ENCODE measurements at places on chromosomes 6 and 20.

DNA sequence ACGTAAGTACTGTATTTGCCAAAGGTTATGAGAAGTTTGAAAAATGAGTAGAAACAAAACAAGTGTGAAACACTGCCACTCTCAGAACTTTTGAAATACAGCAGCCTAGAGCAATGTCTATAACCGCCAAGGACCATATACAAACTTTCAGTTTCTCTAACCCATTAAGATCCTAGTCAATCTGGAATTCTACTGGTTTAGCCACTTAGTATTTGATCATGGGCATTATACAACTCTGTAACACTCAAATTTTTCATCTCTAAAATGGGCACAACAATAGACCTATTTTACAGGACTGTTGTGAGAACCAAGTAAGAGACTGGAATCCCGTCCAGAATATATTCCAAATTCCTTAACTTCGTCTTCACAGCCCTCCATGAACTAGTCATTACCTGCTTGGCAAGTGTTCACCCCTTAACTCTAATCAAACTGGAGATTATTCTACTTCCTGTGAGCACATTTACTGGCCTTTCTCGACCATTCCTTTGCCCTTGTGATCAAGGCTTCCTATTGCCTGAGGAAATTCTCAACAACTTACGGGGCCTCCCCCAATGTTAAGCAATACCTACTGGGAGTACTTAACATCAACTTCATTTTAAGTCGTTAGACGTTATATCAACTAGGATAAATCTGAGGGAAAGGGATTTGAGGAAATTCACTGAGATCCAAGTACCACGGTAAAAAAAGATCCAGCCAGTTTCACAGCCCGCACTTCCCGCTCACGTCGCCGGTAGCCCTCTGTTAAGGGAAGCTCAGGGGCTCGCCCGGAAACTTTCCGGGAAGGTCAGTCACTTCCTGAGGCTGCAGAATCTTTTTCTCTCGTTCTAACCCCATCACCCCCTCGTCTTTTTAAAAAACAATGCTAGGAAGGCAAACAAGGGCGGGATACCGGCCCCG, 1.1 kb downstream of the EIF2S2 start:
- peak; percentile 55 for DNase-seq

DNA sequence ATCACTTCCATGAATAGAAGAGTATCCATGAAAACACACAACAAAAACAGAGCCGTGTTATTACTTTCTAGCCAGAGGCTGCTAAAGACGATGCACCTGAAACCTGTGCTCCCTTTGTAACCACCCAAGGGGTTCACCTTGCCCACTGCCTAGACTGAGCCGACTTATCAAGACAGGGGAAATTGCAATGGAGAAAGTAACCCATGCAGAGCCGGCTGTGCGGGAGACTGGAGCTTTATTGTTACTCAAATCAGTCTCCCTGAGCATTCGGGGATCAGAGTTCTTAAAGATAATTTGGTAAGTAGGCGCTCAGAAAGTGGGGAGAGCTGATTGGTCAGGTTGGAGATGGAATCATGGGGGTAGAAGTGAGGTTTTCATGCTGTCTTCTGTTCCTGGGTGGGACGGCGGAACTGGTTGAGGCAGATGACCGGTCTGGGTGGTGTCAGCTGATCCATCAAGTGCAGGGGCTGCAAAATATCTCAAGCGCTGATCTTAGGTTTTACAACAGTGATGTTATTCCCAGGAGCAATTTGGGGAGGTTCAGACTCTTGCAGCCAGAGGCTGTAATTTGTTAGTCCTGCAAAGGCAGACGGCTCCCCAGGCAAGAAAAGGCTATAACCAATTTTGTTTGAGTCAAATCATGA, 366.6 kb downstream of the PREX1 start:
- DNase-seq = no peak

GRCh38 chr6:119350202-119350951, 816 bp upstream of the MAN1A1 start:
- no peak for DNase-seq

DNA sequence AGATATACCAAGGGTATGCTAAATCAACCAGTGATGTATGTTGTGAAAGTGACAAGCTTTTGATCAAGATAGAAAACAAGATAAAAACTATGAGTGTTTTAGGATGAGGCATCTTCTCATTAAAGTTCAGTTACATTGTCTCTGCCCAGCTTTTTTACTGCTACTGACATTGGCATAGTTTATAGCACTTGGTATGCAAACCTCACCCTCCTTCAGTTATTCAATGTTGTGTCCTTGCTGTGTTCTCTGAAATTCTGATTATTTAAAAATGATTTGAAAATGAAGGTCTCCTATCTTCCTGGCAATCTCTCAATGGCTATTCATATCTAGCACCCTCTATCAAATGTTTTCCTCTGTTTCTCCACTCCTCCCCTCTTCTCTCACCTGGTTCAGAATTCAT, 6.7 kb upstream of the MYLIP start:
- DNase-seq = no peak

DNA sequence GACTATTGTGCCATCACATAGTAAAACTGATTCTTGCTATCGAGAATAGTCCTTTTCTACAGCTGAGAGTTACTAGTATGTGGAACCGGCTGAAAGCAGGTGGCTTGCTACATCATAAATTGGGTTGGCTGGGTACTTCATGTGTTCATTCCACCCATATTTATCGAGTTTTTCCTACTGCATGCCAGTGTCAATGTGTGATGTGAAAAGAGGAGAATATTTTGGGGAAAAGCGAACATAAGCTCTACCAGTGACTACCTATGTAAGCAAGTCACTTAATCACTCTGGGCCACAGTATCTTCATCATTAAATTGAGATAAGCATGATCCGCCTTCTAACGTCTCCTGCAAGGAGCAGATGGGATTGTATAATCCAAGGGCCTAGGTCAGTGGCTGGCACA, 61.0 kb downstream of the TSHZ2 start:
- no peak for DNase-seq

GRCh38 chr6:170251776-170252571, 38.9 kb downstream of the DLL1 start:
- no peak for DNase-seq

GRCh38 chr6:32152769-32153563, 975 bp upstream of the PPT2 start:
- no peak for DNase-seq

DNA sequence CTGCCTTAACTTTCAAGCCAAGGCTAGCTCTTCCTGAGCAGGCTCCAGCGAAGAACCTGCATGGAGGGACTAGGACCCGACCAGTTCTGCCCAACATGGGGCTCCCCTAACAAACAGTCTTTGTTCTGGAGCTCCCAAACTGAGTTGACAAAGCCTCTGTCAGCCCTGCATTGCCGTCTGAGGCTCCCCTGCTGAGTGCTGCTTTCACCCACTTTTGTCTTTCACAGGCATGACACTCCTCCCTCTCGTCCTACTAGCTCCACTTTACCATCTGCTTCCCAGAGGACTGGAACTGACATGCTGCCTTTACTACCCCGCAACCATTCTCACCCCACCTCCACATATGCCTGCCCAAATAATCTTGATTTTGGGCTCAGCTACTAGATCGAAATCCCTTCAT, 45.1 kb upstream of the B4GALT5 start:
- DNase-seq = no peak

DNA sequence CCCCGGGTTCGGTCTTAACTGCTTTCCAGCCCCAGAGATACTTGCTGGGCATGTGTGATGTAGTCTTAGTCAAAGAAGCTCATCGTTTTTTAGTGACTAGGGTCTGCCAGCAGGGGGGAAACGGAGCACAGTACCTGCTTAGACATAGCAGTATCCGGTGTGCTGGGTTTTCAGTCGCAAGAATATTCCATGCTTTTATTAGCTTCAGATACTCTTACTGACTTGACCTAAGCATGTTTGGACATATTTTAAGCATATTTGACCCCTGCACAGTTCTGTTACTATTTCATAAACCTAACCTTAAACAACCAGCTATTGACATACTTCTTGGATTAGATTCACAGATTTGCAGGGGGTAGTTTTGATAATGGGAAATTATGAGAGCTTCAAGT, 3.0 kb downstream of the E2F3 start:
- peak; percentile 72 for DNase-seq

- DNase-seq = no peak
Measured at GRCh38 chr20:63574829-63575743, 1.0 kb upstream of the HELZ2 start.

GRCh38 chr6:33799454-33800113, 4.2 kb downstream of the MLN start:
- no peak for DNase-seq

DNA sequence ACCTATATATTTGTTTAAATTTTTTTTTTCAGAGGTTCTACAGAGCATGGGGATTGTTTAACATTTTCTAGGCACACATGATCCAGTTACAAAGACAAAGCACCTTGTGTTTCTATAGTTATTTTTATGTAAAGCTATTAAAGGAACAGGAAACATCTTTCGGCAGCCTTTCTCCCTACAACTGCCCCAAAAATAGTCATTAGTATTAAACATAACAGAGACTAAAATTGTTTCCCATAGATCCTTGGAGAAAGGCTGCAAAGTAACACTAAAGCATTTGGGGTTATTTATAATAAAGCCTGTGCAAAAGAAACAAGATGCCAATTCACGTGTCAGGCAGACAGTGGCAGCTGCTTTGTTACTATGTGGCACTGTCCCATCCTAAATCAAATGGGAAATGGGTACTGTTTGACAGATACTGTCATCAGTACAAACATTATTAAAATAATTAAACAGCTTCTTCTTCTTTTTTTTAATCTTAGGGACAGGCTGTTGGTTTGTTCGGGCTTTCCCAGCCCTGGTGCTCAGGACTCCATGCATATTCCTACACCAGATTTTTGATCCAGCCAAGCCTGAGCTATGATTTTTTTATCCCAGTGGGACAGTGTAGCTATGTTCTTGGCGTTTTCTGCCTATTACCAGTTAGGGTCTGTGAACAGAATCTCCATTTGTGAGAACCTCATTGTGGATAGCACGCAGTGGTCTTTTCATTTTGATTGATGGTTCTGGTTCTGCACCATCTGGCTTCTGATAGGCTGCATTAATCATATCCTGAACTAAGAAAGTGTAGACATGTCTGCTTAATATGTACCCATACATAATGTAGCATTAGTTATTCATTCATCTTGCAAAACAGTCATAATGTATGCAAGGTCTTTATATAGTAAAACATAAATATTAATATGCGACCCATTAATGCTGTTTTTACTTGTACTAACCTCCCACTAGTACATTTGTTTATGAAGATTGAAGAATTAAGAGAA, 460.4 kb upstream of the SOX4 start:
- no peak for DNase-seq

DNA sequence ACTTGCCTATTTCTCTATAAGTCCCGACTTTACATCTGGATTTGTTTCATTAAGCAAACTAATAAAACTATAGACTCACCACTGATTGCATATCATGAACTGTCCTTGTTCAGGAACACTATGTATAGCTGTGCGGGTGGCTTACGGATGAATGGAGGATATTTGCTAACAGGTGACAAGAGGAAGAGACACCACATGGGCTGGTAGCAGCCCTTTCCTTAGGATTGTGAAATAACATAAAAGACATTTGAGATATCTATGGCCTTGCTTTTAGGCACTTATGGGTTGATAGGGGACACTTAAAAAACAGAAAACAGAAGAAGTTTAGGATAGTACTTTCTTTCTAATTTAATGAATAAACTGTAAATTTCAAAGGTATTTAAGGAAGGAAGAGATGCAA, 5.0 kb upstream of the CAP2 start:
- no peak for DNase-seq

- no peak for DNase-seq
Measured at GRCh38 chr20:62536871-62537401, 61.1 kb upstream of the GATA5 start.

- no peak for DNase-seq
Measured at GRCh38 chr6:166281104-166281503, 27.1 kb downstream of the PRR18 start.

DNA sequence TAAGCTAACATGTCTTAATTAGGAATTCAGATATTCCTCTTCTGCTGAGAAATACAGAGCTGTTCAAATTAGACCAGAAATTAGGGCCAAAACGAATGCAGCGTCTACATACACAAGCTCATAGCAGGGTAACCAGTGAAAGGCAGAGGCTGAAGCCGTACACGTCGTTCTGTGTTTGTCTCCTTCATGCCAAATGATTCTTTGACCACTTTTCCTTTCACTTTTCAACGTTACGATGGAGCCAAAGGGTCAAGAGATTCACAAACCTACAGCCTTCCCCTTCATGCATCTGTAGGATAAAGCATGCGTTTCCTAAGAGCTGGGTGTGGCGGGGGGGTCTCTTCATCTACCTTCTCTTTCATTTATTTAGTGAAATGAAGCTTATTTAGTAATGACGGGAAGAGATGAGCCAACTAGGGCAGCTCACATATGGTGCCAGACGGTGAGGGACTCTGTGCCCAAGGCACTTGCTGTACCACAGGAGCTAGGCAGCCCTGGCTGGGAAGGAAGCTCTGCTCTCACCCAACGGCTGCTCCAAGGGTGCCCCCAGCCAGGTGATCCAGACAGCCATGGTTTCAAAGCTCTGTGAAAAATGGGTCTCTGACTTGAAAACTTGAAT, 178.0 kb downstream of the ATXN1 start:
- DNase-seq = no peak

DNA sequence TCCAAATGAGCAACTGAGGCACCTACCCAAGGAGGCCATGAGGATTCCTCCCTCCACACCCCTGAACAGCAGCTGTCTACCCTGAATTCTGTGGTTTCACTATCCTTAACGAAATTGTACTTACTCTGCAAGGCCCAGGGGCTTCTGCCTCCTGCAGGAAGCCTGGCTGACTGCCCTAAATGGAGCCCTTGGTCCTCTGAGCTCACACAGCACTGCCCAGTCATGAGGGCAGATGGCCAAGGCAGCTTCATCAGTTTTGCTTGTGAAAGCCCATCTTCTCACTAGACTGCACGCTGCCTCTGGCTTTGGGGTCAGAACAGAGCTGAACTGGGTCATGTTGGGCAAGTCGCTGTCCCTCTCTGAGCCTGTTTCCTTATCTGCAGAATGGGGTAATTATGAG, 26.4 kb upstream of the SIRPA start:
- no peak for DNase-seq

DNA sequence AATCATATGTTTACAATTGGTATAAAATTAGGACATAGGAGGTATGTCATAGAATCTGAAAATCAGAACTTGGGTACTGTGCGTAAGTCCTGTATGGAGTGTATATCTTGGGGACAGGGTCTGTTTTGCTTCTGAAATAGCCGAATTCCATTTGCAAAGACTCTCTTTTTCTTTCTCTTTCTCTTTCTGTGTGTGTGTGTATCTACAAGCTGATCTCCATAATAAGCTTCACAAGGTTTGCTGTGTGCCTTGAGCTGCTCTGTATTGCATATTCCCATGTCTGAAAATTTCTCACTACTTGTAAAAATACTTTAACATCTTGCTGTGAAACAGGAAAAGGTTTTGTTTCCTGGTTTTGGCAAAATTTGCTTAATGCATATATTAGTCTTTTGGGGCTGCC, 29.5 kb downstream of the STX11 start:
- DNase-seq = no peak

- no peak for DNase-seq
Measured at GRCh38 chr6:2396846-2397630, 151.6 kb upstream of the GMDS start.

GRCh38 chr6:35489995-35490791, 6.7 kb downstream of the TEAD3 start:
- no peak for DNase-seq

Measured in HL-60 (cell line).